Activated T-cell treated with anti-CD3 and anti-CD28 coated beads for 1 hour (primary cell): ENCODE measurements at places on chromosomes 4 and X.

GRCh38 chr4:86334020-86334750 lies 25.7 kb downstream of the MAPK10 start:
- no peak for DNase-seq

DNA sequence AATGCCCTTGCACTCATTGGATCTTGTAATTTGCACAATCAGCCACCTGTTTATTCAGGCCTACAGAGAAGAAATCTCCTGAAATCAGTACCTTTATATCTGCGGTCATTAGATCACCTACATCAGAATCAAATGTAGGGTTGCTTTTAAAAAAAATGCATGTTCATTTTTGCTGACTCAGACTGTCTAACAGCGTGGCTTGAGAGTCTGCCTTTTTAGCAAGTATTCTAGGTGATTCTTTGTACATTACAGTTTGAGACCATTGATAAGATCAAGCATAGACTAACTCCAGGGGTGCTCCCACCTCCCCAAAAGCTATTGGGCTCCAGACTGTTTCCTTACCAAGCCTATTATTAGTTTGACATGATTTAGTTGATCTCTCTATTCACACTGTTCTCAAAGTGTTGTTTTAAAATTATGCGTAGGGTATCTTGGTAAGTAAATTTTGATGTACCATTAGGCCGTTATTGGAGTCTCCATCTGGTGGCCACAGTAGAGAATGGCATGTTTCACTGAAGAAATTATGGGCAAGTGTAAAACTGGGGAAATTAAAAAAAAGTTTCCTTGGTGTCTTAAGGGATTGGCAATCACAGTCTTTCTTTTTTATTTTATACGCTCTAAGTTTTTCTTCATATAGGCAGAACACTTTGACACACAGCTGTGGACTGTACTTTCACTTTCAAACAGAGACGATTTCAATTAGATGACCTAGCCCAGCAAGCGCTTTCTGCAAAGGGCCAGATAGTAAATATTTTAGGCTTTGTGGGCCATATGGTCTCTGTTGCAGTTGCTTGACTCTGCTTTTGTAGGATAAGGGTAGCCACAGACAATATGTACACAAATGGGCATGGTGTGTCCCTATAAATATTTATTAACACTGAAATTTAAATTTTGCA lies 33.7 kb upstream of the MSL3 start:
- DNase-seq = no peak

- DNase-seq = no peak
Measured at GRCh38 chrX:111881715-111882114, 5.7 kb downstream of the TRPC5OS start.

GRCh38 chr4:127523369-127523768 lies 109.4 kb upstream of the INTU start:
- no peak for DNase-seq

DNA sequence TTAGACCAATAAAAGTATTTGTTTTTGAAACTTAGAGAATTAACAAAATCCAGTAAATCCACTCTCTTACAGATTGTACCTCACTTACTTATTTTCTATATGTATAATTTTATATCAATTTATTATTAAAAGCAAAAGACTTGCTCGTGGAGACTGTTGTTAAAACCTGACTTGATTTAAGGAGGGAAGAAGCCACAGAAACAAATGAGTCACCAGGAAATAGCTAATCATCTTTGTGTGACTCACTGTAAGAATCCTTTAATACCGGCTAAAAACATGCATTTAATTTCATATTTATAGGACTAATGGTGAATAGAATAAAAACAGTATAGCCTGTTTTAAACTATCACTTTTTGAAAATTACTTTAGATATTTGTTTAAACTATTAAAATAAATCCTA lies 29.9 kb upstream of the UBE2NL start:
- DNase-seq = no peak

DNA sequence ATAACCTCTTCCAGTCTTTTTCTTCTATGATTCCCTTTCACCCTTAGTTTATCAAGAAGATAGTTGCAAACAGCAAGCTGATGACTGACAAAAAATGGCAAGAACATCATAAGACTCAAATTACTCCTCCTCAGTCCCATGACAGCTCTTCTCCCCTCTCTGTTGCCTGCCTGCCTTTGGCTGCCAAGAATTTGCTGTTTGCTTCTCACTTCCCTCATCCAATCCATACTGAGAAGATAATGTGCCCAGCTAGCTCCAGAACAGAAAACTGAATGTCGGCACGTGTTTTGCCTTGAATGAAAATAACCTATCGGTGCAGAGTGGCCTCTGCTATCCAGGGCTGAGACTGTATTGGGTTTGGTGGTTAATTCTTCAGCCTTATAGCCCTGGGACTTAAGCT lies 192.1 kb downstream of the PPARGC1A start:
- DNase-seq = no peak

- DNase-seq = no peak
Measured at GRCh38 chr4:13514722-13515121, 29.6 kb downstream of the NKX3-2 start.

GRCh38 chr4:25020236-25020635 lies 10.5 kb downstream of the LGI2 start:
- DNase-seq = no peak

- DNase-seq = no peak
Measured at GRCh38 chrX:86604607-86605006, 456.4 kb downstream of the DACH2 start.

GRCh38 chr4:55795341-55795740 lies 24.2 kb upstream of the EXOC1L start:
- no peak for DNase-seq

DNA sequence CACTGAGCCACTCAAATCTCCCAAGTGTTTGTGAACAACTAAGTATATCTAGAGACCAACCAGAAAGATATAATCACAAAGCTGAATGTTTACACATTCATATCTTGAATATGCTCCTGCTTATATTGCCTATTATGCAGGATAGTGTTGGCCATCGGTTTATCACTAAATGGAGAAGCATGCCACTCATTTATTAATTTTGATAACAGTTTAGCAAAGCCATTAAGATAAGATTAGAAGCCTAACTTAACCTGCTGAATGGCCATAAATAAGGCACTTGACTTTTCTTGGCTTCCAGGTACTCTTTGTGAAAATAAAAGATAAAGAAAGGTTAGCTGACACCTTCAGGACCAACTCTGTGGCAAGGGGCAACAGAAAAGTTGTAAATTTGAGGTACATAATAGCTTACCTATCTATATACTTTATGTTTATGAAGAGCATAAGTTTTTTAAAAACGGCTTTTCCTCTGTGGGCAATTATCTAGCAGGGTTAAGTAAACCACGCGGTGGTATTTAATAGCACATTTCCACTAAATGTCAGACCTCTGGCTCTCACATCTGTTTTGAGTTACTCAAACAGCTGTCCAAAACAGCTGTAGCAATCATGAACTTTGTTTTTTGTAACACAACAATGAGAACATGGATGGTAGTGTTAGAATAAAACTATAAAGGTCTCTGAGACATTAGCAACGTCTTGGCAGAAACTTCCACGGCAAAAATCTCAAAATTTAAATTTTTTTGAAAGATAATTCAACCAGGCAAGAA lies 58.8 kb upstream of the FTHL17 start:
- DNase-seq = no peak

DNA sequence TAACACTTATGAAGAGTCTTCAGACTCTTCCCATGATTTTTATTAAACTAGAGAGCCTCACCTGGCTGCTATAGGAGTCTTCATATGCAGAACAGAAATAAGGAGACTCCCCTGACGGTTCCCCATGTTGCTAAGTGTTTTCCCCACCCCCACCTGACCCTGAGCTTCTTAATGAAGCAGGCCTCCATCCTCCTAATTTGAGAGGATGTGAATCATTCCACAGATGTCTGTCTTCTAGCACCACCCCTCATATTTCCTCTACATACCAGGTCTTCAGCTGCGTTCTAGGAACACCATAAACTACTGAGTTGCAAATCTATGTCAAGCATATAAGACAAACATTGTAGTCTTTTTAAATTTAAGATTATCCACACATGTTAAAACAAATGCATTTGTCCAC lies 36.9 kb downstream of the RP2 start:
- no peak for DNase-seq

DNA sequence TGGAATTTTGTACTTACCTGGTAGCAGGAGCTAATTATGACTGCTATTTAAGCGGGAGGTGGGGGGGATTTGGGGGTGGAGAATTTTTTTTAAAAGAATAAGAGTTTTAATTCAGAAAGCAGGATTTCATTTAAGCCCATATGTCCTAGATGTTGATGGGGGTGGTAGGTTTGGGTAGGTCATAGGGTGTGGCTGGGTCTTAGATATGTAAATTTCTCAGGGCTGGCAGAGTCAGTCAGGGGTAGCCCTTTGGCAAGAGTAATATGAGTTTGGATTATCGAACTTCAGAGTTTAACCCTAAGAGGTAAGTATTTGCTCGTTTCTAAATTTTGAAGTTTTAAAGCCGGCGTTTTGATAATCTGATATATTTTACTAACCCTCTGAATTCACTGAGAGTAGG lies 35.2 kb upstream of the COX18 start:
- DNase-seq = no peak

GRCh38 chrX:70878902-70879301 lies 29.6 kb downstream of the TEX11 start:
- DNase-seq = no peak

- DNase-seq = no peak
Measured at GRCh38 chr4:89660444-89661172, 176.4 kb downstream of the SNCA start.

DNA sequence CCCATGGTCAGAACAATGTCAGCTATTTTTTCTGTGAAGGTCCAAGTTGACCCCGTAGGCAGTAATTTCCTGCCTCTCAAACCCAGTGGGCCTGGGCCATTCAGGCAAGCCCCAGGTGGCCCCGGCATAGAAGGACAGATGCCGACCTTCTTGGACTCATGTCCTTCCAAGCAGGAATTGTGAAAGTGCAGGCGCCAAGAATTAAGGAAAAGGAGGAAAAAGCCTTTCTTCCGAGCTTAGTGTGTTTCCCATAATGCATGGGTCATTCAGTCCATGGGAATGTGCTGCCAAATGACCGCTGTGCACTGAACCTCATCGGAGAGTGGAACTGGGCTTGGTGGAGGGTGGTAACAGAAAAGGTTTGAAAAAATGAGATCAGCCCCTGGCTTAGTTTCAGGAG lies 196.5 kb upstream of the HS3ST1 start:
- no peak for DNase-seq

GRCh38 chr4:163764569-163764968 lies 270.1 kb downstream of the TMA16 start:
- DNase-seq = no peak

- DNase-seq = no peak
Measured at GRCh38 chrX:78514852-78515251, 144.3 kb downstream of the RTL3 start.
